Activated T-cell treated with anti-CD3 and anti-CD28 coated beads, Interleukin-2, amount 50 U/mL, for 72 hours (primary cell): ENCODE measurements at places on chromosomes 3 and 15.

DNA sequence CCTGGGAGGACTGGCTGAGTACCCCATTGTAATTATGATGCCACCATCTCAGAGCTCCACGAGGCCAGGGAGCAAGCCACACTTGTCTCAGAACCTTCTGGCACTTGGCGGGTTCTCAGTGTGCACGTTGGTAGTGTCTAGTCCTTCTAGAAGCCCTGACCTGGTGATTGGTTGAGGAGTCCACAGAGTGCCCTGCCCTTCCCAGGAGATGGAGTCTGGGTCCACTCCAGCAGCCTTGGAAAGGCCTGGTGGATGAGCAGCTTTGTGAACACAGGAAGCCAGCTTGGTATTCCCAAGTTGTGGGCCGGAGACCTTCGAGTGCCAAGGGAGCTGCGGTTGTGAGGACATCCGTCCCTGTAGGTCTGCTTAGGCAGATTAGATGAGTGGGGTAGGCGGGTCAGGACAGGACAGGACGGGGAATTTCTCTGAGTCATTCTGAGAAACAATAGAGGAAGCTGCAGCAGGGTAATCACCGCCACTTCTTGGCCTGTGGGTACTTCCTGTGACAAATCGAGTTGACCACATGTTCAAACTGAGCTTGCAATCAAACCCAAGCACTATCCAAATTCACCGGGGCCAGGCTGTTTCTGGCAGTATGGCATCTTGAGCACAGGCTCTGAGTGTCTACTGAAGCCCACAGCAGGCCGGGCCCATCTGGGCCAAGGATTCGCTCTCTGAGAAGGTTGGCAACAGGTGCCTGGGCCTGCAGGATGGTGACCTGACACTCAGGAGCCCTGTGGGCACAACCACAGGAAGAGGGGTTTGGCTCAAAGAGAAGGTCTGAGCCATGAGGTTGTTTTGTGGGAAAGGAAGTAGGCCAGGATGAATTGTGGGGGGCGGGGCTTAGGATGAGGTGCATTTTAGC lies 71.5 kb upstream of the PLXNA1 start:
- H3K4me1 ChIP-seq = peaks cover 41% of the 10 kb centered on the region
- H3K36me3 ChIP-seq = peaks cover 2% of the 10 kb centered on the region
- no peaks in the 10 kb centered on the region for H3K27me3 ChIP-seq
- H3K27ac ChIP-seq = peak overlapping the region; percentile 44

DNA sequence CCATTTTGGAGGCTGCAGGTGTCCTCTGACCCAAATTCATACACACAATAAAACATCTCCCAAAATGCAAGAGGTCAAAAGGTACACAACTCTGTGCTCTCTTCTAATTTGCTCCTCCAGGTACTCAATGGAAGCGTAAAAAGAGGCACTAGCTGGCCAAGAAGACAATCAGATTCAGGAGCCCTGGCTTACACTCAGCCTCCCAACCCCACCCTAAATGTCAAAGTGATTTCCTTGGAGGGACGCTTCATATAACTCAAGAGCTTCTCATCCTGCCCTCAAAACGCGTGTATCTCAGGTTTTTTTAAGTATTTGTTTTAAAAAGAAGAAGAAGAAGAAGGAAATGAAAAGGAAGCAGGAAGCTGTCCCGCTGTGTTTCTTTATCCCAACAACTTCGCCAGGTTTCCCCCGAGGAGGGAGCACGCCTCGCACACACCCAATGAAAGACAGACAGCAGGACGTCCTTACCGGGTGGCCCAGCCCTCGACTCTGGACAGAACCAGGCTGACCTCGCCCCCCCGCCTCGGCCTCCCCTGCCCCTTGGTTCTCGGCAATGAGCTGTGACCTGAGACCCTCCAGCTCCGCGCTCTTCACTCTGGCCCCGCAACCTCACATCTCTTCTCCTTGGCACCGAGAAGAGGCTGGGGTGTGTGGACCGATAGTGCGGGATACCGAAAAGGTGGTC lies 620.7 kb upstream of the ZNF385D start:
- DNase-seq = no peak
- peaks cover 4% of the 10 kb centered on the region for H3K36me3 ChIP-seq
- H3K4me3 ChIP-seq = peak overlapping the region; percentile 15
- H3K4me1 ChIP-seq = no peaks in the 10 kb centered on the region
- H3K27ac ChIP-seq = no peak overlapping the region

- peak; percentile 78 for DNase-seq
- peak overlapping the region; percentile 70 for H3K4me3 ChIP-seq
- H3K4me1 ChIP-seq = peaks cover 25% of the 10 kb centered on the region
- no peak overlapping the region for H3K27ac ChIP-seq
- peaks cover 4% of the 10 kb centered on the region for H3K36me3 ChIP-seq
- H3K27me3 ChIP-seq = peaks cover 81% of the 10 kb centered on the region
Observed at GRCh38 chr3:169668957-169669741, 5.6 kb upstream of the MECOM start.

DNA sequence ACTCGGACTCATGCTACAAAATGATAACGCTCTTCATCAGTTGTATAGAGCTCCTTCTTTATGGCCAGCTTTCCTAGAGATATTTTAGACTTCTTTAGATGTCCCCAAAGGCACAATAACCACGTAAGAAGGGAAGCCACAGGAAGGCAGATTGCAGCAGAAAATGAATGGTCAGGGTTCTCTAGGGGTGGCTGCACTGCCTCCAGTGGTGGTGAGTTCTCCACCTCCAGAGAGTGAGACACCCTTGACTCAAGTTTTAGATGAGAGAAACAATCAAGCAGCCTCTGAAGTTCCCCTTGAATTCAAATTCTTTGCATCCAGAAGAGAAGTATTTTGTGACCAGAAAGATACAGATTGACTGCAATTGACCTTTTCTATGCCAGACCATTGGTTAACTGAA lies 191.5 kb downstream of the TP63 start:
- DNase-seq = no peak
- peaks cover 9% of the 10 kb centered on the region for H3K4me1 ChIP-seq
- H3K36me3 ChIP-seq = no peaks in the 10 kb centered on the region

GRCh38 chr3:171585039-171585438 lies 124.8 kb upstream of the TNIK start:
- H3K36me3 ChIP-seq = no peaks in the 10 kb centered on the region
- DNase-seq = no peak
- no peaks in the 10 kb centered on the region for H3K4me1 ChIP-seq
- H3K4me3 ChIP-seq = no peak overlapping the region

DNA sequence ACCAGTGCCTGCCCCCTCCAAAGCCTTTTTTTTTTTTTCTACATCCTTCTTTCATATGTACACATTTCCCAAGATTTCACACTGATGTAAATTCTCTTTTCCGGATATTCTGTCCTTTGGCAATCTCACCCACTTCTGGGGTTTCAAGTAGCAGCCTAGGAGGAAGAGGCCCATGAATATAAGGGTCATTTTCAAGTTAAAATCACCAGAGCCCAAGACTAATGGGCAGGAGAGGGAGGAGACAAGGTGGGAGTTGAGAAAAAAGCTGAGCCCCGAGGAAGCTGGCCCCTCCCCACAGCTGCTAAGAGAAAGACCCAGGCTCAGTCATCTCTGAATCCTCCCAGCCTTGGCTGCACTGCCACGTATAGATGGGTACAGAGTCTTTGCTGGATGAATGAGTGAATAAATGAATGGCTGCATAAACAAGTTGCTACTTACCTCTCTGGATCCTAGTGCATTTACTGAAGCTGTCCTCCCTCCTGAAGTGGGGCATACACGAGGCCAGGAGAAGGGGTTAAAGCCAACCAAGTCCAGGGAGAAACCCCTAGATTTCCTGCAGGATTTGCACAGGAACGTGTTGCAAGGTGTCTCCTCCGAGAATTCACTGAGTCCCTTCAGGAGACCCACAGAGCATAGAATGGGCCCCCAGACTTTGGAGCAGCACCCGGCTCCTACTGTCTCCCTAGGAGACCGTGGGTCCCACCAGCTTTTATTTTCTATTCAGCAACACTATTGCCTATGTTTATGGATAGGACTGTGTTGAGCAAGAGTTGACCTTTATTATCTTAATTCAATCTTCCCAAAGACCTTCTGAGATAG lies 100.8 kb upstream of the LIPC start:
- peaks cover 8% of the 10 kb centered on the region for H3K36me3 ChIP-seq
- peak overlapping the region; percentile 95 for H3K27ac ChIP-seq
- no peaks in the 10 kb centered on the region for H3K27me3 ChIP-seq

DNA sequence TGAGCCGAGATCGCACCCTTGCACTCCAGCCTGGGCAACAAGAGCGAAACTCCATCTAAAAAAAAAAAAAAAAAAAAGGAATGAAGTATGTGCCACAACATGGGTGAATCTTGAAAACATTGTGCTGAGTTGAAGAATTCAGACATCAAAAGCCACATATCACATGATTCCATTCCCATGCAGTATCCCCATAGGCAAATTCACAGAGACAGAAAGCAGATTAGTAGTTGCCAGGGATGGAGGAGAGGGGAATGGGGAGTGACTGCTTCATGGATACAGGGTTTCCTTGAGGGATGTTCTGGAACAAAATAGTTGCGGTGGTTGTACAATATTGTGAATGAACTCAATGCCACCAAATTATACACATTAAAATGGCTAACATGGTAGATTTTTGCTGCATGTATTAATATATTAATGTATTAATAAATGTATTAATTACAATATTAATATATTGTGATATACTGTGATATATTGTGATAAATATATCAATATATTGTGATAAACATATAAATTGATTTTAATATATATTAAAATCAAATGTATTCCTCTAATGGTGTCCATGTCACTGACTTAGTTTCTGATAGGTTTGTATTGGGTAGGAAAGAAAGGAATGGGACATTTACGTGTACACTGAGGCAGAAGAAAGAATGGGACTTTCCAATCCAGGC lies 34.9 kb downstream of the SMAD3 start:
- H3K4me1 ChIP-seq = no peaks in the 10 kb centered on the region
- H3K4me3 ChIP-seq = peak overlapping the region; percentile 53
- peaks cover 7% of the 10 kb centered on the region for H3K36me3 ChIP-seq
- no peak for DNase-seq
- no peak overlapping the region for H3K27ac ChIP-seq

DNA sequence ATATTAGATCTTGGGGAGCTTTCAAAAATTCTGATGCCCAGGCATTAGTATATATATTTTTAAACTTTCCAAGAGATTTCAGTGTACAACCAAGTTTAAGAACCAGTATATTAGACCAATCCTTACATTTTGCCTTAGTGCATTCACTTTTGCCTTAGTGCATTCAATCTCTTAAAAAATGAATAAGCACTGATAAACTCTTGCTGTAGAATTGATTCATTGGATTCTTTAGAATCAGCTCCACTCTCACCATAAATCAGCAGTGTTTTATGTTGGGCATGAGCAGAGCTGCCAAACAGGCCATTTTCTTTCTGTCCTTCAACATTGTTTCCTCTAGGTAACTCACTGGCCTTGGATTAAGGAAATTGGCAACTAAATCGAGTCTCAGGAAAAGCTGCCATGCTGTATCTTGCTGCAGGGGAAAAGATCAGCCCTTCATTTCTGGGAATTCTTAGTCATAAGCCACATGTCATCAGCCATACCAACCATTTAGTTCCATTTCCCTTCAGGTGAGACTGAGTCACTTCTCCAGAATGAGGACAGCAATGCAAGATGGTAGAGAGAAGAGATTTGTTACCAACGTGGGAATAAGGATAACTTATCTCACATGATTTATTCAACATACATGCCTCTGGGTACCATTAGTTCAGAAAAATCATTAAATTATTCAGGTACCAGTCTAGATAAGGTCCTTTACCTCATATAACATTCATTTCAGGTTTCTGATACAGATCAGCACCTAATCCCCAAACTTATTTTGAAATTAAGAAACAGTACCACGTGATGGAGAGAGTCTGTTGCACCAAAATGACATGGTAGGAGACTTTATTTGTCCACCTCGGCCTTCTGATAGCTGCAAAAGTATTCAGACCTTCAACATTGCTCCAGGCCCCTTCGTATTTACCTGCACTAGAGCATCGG lies 192.5 kb downstream of the P3H2 start:
- H3K36me3 ChIP-seq = no peaks in the 10 kb centered on the region
- DNase-seq = peak; percentile 15
- no peaks in the 10 kb centered on the region for H3K27me3 ChIP-seq
- peak overlapping the region; percentile 58 for H3K4me3 ChIP-seq
- peak overlapping the region; percentile 83 for H3K27ac ChIP-seq
- H3K4me1 ChIP-seq = peaks cover 24% of the 10 kb centered on the region

DNA sequence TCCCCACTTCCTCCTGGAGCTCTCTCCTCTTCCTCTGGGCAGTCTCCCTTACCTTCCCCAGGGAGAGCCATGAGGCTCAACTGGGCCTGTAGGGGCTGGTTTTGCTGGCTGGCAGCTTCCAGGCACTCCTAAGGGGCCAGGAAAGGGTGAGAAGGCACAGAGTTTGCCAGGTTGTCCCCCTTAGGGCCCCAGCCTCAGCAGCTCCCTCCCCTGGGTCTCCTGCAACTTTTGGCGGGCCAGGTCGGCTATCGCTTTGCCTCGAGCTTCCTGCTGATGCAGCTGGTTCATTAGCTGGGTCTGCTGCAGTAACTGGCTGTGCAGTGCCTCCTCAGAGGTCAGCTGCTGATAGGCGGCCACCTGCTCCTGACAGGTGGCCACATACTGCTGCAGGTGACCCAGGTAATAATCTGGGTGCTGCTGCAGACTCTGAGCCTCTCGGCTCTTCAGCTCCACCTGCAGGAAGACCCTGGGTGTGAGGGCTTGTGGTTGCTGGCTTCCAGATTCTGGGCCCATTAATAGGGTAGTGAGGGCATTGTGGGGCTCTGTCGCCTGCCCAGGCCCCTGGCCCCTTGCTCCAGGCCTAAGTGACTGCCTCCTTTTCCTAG lies 29.7 kb upstream of the OR4F6 start:
- no peaks in the 10 kb centered on the region for H3K36me3 ChIP-seq
- no peaks in the 10 kb centered on the region for H3K27me3 ChIP-seq
- H3K27ac ChIP-seq = no peak overlapping the region
- H3K4me1 ChIP-seq = no peaks in the 10 kb centered on the region

DNA sequence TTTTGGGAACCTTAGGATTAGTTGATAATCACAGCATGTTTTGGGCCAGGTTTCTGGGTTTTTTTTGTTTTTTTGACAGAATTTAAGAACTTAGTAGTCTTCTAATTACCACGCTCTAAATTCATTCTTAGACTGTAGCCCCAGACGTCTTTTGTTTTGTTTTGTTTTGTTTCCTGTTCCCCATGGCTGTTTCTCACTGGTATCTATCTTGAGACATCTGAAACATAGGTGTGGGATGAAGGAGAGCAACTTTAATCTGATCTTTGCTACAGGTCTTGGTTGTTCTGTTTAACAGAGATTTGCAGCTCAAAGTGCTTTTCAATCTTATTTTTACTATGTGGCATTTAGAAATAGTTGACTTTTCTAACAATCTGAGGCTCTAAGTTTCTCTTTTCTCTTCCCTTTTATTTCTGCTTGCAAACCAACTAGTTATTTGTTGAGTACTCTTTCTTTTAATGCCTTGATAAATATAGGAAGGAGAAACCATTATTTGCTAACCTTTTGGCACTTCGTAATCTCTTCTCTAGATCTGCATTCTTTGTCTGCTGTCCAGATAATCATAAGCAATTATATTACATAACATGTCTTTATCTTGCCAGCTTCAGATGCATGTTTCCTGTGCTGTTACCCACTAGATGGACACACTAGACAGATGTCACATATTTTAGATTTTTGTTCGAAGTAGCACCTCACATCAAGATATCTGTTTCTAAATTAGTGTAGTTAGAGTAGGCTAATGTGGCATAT lies 40.9 kb downstream of the FBXL2 start:
- H3K27me3 ChIP-seq = peaks cover 21% of the 10 kb centered on the region
- H3K4me3 ChIP-seq = no peak overlapping the region
- H3K4me1 ChIP-seq = peaks cover 7% of the 10 kb centered on the region
- DNase-seq = no peak
